ENCODE measurements at places on chromosomes 12 and 14. TPM values are rescaled to one million over a fixed set of nuclear protein-coding genes. Genes with fewer than 3 reads are reported as not detected.

Gene SARNP
- total RNA-seq: 56.6 TPM

Gene CRACR2A
- total RNA-seq: 13.8 TPM

Gene LRTM2
- total RNA-seq: not detected

Gene E2F7
- 16.5 TPM for total RNA-seq

Gene EPYC
- total RNA-seq: 1.8 TPM

Gene KITLG
- 62.5 TPM for total RNA-seq

Gene CLEC1A
- total RNA-seq: under 0.01 TPM

Gene TAS2R19
- 7.6 TPM for total RNA-seq

Gene NEUROD4
- total RNA-seq: not detected

DNA sequence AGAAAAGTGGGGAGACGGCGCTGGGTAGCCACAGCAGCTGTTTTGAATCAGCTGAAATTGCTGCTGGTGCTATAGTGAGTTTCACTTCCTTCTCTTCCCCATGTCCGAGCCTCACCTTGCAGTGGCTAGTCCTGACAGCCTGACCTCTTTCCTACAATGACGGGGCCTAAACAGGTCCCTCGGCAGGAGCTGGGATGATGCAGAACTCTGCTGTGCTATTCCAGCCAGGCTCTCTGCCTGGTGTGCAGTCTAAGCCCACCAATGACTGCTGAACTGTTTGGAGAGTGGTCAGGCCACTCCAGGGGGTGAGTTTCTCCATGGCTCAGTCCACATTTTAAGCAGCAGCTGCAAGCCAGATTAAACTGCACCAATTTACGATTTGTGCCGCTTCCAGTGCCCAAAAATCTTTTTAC, 207.3 kb downstream of the TTC7B start:
- DNase-seq: no peak

DNA sequence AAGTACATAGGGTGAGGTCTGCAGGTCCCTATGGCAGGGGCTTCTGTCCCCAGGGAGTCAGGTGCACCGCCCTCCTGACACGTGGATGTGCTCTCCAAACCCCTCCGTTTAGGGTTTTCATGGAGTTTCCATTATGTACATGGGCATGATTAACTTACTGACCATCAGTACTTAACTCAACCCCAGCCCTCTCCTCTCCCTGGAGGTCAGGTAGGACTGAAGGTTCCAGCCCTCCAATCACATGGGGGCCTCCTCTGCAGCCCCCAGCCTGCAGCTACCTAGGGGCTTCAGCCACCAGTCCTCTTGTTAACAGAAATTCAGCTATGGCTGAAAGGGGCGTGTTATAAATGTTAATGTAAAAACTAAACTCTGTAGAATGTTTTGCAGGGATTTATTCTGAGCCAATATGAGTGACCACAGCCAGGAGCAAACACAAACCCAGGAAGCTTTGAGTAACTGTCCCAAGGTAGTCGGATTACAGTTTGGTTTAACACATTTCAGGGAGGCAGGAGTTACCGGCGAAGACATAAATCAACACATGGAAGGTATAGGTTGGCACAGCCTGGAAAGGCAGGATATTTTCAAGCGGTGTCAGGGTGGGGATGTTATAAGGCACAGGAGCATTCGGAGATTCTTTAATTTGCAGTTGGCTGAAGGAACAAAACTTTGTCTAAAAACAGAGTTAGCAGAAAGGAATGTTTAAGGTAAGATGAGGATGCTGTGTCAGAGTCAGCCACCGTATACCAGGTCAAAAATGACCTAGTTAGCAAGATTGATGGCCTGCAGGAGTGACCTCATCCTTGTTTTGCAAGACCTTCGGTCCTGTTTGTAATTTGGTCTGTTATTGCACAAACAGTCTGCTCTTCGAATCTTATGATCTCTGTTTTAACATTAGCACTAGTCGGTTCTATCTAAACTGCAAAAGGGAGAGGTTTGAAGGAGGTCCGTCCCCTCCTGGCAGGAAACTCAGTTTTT, 75.2 kb downstream of the TNFAIP2 start:
- DNase-seq: no peak

GRCh38 chr12:132266370-132266769, 63.0 kb downstream of the GALNT9 start:
- no peak for DNase-seq

GRCh38 chr12:76156726-76157125, 72.2 kb upstream of the NAP1L1 start:
- DNase-seq: no peak

GRCh38 chr14:66056926-66057552, 429.1 kb upstream of the CCDC196 start:
- DNase-seq: no peak

DNA sequence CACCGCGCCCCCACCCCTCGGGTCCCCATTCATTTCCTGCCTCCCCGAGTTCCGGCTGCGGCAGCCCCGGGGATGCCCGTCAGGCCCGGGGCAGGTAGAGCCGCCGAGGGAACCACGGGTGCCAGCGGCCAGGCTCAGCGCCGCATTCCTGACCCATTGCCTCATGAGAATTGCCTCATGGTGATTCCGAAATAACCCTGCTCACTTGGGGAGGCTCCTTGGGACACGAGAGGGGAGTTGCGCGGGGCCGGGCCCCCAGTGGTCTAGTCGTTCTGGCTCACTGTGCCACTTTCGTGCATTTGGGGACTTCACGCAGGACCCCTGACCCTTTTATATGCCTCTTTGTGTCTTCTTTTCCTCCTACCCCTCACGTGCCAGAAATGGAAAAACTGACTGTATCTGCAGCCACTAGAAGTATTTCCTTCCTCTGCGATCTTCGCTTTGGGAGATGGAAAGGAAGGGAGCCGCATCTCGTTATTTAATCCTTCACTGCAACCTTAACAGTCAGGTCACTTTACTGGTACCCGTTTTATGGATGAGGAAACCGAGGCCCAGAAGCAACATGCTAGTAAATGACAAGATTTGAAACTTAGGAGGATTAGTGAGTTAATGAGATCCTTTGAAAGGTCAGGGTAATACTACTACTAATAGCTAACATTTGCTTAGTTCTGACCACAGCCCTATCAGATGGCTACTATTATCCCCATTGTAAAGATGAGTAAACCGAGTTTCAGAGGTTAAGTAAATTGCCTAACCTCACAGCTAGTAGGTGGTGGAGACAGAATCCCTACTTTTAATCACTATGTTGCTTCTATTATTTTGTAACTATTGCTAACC, 768 bp downstream of the PTPN11 start:
- DNase-seq: peak; percentile 92

DNA sequence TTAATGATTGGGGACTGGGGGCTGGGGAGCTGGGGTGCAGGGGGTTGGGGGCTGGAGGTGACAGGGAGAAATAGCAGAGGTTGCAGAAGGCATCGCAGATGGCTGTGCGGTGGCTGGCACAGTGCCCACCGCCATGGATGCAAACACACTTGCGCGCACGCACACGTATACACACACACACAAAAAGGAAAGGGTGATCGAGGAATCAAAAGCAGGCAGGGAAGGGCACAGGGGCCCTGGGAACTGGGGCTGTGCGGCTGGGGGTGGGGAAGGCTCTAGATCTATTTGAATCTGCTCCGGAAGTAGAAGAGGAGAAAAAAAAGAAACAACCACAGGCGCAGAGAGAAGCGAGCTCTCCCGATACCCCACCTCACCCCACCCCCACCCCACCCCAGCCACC, 39.4 kb downstream of the ZFHX2 start:
- DNase-seq: peak; percentile 58

DNA sequence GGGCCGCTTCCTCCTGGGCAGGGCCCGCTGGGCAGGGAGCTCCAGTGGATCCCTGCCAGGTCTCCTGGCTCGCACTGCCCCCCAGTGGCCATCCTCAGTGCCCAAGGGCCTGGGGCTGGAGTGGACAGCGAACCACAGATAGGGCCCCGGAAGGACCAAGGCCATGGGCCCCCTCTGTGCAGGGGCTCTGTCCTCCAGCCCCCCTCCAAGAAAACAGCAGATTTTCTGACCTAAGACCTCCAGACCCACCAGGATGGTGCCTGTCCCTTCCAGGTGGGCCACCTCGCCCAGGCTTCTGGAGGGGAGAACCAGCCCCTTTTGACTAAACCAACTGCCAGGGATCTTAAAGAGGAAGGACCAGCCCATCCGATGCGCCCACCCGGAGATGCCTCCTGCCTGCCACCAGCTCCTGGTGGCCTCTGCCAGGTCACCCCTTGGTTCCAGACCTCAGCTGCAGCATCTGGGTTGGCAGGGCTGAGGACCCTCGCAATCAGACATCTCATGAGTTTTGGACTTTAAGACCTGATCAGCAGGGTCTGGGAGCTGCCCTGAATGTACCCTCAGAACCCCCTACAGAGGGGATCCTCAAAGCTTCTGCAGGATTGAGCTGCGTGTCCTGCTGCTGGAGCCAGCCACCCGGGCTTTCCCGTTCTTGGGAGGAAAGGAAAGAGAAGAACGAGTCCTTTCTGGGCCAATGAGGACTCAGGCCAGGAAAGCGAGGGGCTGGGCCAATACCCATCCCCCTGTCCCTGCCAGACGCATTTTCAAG, 325.8 kb upstream of the DIO3 start:
- peak; percentile 99 for DNase-seq

DNA sequence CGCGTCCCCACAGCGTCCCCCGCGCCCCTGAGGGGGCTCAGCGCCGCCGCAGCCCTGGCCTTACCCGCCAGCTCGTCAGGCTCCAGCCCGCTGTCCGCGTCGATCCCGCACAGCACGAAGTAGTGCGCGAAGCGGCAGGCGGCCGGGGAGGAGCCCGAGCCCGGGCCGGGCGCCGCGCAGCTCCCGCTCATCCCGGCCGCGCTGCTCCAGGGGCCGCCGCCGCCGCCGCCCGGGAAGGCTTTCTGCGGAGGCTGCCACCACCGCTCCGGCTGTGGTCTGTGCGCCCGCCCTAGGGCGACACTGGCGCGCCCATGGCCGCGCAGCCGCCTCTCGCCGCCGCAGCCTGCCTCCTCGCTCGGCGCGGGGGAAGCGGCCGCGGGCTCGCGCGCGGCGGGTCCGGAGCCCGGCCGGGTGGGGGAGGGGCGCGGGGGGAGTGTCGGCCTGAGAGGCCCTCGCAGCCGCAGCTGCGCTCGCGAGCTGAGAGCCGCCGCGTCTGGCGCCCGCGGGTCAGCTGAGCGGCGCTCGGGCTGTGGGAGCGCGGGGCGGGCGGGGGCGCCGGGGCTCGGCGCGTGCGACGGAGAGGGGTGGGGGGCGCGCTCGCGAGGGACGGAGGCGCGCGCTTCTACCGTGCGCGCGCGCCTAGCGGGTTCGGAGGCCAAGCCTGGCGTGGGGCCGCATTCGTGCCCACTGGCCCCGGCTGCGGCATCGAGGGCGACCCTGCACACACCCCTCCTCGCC, at the start of gene DENND5B:
TSS of gene DENND5B (minus strand) at position 495 of the 738 bp plus-strand sequence. CDS start at position 191, 304 bp downstream.
- DNase-seq: peak; percentile 99

DNA sequence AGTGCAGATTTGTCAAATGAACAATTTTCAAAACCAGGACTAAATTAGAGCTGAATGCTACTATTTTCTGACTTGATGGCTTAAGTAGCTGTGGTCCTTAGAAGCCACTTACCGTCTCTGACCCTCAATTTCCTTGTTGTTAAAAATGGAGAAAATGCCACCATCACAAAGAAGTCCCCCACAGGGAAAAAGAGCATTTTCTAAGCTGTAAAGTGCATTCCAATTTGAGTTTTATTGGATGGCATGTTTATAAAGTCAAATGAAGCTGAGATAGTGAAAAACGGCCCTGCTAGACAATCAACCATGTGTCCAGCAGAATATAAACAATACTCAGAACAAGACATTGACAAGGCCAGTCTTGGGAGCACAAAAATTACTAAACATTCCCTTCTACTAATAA, 53.6 kb downstream of the GOLGA5 start:
- no peak for DNase-seq

GRCh38 chr12:93813186-93813585, 136.0 kb downstream of the CRADD start:
- DNase-seq: no peak

- no peak for DNase-seq
These were observed 126.6 kb downstream of the ADAMTS20 start for GRCh38 chr12:43425361-43425760.

DNA sequence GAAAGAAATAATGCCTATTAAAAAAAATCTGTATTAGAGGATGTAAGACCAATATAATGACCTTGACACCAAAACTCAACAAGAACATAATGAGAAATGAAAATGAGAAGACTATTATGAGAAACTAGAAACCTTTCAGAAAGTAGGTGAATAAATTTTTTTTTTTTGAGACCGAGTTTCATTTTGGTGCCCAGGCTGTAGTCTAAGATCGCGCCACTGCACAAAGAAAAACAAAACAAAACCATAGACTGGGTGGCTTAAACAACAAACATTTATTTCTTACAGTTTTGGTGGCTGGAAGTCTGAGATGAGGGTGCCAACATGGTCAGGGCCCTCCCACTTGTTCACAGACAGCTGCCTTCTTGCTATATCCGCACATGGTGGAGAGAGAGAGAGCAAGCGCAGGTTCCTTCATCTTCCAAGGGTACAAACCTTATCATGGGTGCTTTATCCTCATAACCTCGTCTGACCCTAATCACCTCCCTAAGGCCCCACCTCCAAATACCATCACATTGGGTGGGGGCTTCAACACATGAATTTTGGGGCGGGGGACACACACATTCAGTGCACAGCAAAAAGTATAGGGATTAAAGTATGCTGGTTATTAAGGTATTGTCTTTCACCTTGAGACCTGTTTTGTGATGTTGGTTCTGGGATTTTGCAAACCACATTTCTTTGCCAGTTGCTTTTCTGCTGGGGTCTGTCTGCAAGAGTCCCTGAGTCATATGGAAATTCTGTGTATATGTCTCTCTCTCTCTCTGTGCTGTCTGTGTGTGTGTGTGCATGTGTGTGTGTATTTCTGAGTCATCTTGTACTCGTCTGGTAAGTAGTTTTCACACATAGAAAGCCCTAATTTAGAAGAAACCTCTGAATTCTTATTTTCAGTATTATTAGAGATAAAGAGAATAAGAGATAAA, 26.2 kb downstream of the ZCRB1 start:
- DNase-seq: no peak

DNA sequence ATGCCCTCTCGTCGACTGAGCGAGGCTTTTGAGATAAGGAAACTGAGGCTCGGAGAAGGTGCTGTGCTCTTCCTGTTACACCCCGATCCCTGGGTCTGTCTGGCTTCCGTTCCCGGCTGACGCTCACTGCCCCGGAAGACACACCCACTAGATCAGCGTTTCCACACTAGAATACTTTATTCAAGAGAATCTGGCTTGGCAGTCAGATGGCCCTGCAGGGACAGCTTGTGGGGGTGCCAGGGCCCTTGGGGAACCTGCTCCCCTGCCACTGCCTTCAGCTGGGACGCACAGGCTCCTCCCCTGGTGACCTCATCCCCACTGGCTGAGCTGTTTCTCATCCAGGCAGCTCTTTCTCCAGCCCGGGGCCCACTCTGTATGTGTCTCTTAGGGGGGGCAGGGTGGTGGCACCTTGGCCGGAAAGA, 13.7 kb downstream of the PGF start:
- peak; percentile 95 for DNase-seq

Data from osteoblast (primary cell).